ENCODE measurements at places on chromosomes 4 and X.
A peak's percentile ranks its signal among the peaks of the same experiment; 100 is the strongest.

GRCh38 chrX:47483306-47484268 lies 565 bp upstream of the ZNF41 start:
- DNase-seq = peak; percentile 32

- no peak for DNase-seq
Observed at GRCh38 chrX:7085879-7086278, 61.6 kb upstream of the STS start.

DNA sequence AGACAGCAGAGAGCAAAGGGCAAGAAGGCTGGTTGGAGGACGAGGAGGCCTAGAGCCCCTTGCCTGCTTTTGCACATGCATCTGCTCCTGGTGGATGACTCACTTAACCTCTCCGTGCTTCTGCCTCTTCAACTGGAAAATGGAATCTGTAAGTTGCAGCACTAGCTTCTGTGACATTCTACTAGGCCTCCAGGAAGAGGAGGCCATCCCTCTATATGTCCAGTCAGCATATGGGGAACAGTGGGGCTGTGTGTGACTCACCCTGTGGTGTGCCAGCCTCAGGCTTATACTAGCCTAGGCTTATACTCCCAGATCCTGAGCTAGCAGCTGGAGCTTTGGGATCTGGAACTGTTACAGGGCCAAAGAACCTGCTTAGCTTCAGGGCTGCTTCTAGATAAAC lies 36.0 kb downstream of the RTL9 start:
- peak; percentile 79 for DNase-seq

GRCh38 chrX:13014111-13015096 lies 30.0 kb downstream of the FAM9C start:
- DNase-seq = no peak

DNA sequence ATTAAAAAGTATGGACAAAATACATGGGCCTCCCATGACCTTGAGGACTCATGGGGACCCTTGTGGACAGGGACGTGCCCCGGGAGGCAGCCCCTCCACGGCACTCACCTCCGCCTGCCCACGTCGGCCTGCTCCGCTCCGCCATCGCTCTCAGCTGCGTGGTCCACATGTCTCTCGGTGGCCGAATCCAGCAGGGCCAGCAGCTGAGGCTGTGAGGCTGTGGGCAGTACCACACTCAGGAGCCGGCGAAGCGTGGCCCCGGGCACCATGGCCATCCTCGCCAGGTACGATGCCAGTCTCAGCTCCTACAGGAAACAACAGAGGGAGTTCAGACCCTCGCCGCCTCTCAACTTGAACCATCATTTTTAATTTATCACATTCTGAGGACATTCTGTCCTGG lies 140.0 kb downstream of the EVC2 start:
- DNase-seq = no peak

DNA sequence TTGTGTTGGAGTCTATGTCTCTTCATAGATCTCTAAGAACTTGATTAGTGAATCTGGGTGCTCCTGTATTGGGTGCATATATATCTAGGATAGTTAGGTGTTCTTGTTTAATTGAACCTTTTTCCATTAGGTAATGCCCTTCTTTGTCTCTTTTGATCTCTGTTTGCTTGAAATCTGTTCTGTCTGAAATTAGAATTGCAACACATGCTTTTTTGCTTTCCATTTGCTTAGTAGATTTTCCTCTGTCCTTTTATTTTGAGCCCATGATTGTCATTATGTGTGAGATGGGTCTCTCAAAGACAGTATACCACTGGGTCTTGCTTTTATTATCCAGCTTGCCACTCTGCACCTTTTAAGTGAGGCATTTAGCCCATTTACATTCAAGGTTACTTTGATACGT lies 79.1 kb upstream of the APOOL start:
- no peak for DNase-seq

DNA sequence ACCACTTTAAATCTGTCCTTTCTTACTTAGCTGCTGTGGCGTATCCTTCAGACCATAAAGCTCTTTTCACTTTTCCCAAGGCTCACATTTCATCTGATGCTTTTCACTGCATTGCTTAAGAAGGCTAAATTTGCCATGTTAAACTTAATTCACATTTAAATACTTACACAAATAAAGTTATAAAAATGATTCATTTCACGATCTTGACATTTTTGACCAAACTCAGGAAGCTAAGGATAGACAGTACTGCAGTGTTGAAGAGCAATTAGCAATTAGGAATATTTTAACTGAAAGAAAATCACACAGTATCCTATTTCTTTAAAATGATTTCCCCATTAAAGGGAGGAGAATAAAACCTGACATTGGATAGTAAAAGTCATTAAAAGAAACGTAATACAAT lies 1038.6 kb downstream of the STPG2 start:
- no peak for DNase-seq

DNA sequence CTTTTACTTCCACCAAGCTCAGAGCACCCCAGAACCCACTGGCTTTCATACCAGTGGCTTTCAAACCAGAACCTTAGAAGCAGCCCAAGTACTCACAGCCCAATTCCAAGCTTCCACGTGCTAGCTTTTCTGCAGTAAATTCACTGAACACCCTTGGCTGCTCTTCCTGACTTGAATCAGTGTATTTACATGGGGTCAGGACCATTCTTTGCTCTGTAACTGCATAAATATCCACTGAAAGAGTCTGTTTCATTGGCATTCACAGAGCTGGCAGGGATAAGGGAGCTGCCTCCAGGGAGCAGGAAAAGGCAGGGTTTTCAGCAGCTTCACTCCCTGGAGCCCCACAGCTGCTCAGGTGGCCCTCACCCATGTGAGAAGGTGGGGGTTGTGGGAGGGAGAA lies 43.8 kb downstream of the RAI2 start:
- no peak for DNase-seq

DNA sequence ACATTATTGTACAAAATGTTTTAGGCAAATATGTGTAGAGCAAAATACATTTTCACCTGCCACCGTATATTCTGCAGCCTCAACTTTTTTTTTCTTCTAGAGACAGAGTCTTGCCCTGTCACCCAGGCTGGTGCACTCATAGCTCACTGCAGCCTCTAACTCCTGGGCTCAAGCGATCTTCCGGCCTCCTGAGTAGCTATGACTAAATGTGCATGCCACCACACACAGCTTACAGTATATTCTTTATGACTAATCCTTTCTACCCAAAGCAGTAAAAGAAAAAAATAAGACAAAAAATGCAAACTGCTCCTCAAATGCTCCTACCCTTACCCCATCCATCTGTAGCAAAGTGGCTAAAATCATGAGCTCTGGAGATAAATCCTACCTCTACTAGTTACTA lies 426.3 kb downstream of the KCNIP4 start:
- DNase-seq = no peak

GRCh38 chr4:143241892-143242291 lies 57.2 kb downstream of the USP38 start:
- DNase-seq = peak; percentile 9

- peak; percentile 53 for DNase-seq
Observed at GRCh38 chrX:19852014-19853005, 35.1 kb downstream of the SH3KBP1 start.

- no peak for DNase-seq
Observed at GRCh38 chr4:141215030-141215429, 5.7 kb upstream of the ZNF330 start.

GRCh38 chr4:24778464-24779225 lies 16.7 kb upstream of the SOD3 start:
- DNase-seq = peak; percentile 99

DNA sequence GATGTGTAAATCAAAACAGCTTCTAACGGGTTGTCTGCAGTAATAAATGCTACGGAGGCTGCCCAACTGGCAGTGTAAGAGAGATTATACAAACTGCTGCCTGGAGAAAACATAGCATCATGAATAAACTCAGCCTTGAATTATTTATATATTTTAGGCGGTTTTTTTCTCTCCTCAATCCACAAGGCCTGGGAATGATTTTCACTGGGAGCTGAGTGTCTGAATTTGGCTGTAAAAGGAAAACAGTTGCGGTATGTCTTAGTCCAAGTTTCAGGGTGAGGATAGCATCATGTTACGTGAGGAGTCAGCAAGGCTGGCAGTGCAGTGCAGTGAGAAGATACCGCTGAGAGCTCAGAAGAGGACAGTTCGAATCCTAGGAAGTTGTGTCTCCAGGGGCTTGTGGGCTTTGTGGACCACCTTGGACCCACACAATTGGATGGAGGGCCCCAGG lies 291.5 kb upstream of the BOD1L1 start:
- peak; percentile 98 for DNase-seq

- DNase-seq = no peak
Observed at GRCh38 chr4:155001251-155001650, 207.2 kb upstream of the NPY2R start.

- no peak for DNase-seq
Observed at GRCh38 chr4:13169731-13170525, 314.2 kb downstream of the RAB28 start.

DNA sequence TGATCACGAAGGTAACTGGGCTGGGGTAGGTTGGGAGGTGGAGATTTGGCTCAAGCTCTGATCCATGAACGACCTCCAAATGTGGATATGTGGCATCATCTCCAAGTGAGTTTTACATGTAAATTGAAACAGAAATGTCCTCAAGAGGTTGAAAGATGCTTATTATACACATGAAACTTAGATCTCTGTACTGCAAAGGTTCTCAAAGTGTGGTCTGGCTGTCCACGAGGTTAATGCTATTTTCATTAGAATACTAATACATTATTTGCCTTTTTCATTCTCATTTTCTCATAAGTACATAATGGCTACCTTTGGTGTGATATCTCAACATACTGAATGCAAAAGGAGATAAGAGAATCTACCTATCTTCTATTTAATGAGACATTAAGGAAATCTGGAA lies 198.2 kb downstream of the RASL11B start:
- DNase-seq = no peak

- no peak for DNase-seq
Observed at GRCh38 chr4:175637762-175638161, 174.3 kb downstream of the GPM6A start.

GRCh38 chr4:109053257-109053656 lies 249.2 kb downstream of the COL25A1 start:
- no peak for DNase-seq

DNA sequence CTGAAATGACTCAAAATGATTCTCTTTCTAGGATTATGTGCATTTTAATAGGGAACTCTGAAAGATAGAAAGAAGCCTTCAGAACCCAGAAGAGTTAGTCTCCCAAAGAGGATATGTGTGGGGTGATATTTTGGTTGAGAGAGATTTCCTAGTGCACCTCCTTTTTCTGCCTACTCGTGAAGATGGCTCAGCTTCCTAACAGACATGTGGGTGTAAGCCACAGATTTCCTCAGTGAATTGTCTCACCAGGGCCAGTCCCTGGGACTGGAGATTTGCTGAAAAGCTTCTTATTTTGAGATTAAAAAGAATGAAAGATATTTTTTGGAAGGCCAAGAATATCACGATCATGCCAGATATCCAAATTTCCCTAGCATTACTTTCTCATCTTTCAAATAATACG lies 42.8 kb downstream of the MAGEB17 start:
- no peak for DNase-seq

DNA sequence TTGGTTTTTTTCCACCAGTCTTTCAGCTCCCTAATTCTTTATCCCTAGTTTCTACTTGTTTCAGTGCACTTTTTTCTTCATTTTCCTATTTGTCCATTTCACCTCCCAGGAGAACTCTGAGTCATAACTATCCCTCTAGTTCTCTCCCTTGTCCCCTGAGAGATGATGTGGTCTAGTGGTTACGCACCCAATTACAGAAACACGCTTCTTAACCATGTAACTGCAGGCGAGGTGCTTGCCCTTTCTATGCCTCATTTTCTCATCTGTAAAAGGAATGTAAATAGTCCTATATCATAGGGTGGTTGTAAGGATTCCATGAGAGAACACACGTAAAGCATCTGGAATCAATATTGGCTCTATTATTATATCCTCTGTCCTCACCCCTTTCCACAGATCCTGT lies 8.8 kb upstream of the GRPR start:
- peak; percentile 98 for DNase-seq

DNA sequence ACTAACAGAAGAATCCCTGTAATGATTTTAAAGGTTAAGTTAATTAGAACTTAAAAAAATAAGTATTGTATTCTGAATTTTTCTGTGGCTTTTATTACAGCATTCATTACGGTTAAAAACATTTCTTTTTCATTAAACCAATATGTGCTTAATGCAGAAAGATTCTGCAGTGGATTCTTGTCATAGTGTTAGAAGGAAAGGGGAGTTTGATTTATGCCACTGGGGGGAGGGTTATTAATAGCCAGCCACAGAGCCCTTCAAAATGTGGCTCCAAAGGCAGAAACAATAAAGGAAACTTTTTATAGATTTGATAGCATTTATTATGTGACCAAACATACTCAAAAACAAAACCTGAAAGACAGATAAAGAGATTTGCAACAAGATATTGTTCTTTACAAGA lies 9.1 kb downstream of the SMAD1 start:
- DNase-seq = peak; percentile 55

DNA sequence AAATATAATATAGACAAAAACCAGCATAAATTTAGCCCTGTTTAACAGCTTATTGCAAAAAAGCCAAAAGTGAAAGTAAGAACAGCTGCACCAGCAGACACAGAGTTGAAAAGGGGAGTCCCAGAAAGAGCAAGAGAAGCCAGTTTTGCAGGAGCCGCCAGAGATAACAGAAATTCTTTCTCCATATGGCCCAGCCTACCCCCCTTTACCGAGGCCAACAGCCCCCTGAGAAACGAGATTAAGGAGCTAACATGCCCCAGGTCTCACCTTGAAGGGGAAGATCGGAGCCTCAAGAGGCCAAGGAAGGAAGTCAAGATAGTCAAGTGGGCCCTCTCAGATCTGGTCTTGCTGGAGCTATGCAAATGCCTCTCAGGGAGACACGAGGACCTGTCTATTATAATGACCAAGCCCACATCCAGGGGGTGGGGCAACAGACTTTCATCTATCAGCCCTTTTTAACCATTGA lies 4.8 kb downstream of the ACOX3 start:
- DNase-seq = peak; percentile 9

DNA sequence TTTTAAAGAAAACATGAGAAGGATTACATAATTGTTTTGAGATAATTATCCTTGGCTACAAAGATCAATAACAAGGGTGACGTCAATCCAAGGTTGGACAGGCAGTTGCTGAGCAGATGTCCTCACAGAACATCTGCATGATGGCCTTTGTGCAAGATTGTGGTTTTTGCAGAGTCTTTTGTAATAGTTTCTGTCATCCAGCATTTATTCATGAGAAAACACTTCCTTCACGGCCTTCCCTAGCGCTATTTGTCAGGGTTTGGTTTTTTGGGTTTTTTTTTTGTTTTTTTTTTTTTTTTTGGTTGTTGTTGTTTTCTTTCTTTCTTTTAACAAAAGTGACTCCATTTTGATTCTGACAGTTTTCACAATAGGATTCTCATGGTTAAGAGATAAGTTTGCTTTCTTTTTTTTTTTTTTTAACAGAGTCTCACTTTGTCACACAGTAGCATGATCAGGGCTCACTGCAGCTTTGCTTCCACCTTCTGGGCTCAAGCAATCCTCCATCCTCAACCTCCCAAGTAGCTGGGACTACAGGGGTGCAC lies 31.5 kb upstream of the ELF2 start:
- DNase-seq = peak; percentile 75

- peak; percentile 35 for DNase-seq
Observed at GRCh38 chrX:151000861-151001331, 17.8 kb downstream of the HMGB3 start.

DNA sequence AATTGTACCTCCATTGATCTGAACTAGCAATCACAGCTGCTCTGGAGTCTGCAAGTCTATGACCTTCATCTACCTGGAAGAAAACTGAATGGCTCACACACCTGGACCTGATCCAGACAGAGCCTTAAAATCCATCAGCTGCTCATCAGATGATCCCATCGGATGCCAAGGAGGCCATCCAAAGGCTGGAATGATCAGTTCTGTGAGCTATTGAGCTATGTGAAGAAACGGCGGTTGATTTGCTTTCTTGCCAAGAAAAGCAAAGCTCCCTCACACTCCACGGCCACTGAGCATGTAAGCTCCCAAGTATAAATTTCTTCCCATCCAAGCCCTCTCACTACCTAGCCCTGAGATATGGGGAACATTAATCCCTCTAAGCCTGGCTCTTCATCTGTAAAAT lies 63.1 kb downstream of the RELL1 start:
- peak; percentile 43 for DNase-seq
